Germinal center (tissue), 1 donor: ENCODE measurements at places on chromosomes 5 and 9.

DNA sequence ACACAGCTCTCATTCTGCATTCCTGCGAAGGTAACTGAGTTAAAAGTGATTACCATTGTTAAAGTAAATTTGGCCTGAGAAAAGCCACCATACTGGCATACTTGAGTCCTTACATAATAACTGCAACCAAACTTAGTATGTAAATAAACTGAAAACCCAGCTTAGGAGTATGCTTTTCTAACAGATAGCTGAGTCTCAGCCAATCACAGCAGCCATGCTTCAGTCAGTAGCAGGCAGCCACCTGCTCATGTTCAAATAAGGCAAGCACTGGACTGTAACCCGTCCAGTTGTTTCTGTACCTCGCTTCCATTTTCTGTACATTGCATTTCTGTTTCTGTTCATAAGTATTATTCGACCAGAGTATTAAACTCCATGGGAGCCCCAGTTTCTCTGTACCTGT is 58.6 kb downstream of the GCNT4 start:
- no peak for DNase-seq

DNA sequence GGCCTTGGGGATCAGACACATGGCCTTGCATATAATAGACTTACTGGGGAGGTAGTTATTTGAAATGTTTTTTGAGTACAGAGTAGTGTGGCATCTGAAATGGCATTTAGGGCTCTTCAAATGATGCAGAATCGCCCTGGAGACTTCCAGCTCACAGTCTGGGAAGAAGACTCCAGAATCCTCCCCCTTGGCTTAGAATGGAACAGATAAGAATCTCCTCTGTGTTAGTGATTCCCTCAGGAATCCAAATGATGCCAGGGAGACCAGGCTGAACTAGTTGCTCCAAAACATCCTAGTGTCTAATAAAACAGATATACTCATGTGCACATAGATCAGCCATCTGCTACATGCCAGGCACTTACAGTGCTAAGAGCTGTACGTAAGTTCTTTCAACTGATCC is 38.6 kb upstream of the SMC5 start:
- no peak for DNase-seq

- DNase-seq = no peak
Observed at GRCh38 chr9:127007638-127008037, 93.1 kb downstream of the RALGPS1 start.

GRCh38 chr9:3856592-3856991 is 330.8 kb upstream of the RFX3 start:
- no peak for DNase-seq

DNA sequence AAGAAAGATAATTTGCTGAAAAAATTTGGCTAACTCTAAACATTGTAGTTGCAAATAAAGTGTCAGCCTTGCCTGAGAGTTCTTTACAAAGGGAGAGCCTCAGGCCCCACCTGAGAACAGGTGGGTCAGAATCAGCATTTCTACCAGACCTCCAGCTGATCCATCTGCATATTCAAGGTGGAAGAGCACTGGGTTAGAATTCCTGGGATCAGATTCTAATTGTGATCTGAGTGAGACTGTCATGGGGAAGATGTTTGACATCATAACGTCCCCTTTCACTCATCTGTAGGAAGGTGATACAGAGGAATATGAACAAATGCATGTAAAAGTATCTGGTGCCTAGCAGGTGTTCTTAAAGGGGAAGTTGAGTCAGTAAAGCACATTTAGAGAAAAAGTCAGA is 54.6 kb downstream of the FBXL7 start:
- no peak for DNase-seq

- no peak for DNase-seq
Observed at GRCh38 chr9:36764364-36765076, 191.8 kb downstream of the MELK start.

- no peak for DNase-seq
Observed at GRCh38 chr9:6942406-6942805, 184.6 kb downstream of the KDM4C start.

- no peak for DNase-seq
Observed at GRCh38 chr9:94899464-94900221, 173.1 kb downstream of the AOPEP start.

DNA sequence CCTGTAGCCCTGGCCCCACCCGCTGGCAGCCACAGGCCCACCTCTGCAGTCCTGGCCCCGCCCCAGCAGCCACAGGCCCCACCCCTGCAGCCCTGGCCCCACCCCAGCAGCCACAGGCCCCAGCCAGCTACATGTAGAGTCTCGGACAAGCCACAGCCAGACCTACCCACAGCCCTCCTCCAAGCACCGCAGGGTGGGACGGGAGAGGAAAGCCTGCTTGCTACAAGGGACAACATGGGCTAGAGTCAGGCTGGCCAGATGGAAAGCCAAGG is 49.5 kb upstream of the SARDH start:
- peak; percentile 82 for DNase-seq

DNA sequence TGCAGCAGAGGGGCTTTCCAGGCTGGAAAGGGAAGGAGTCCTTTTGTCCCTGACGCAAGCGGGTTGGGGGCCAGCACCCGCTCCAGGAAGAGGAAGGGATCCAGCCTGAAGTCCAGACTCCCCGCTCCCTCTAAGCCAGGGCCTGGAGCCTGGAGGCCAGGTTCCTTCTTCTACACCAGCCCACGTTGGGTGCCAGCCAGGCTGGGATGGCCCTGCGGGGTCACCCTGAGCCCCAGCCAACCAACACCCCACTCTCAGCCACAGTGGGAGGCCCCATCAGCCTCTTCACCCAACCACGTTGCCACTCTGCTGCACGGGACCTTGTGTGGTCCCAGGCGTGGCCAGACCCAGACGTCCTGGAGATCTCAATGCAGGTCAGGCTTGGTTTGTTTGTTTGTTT is 970 bp upstream of the FUT7 start:
- DNase-seq = no peak

DNA sequence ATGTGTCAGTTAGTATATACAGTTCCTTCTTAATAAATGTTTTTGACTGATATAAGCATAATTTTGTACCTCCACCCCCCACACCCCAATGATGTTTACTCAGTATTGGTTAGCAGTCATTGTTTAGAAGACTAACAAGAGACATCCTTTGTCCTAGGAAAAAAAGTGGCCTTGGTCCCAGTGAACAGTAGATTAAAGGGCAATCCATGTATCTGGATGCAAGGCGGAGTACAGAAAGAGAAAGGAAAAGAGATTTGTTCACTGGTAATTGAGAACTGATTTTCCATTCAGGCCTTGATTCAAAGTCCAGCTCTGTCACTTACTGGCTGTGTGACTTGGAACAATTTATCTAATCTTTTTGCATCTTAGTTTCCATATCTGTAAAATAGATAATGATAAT is 4.6 kb downstream of the RALGPS1 start:
- DNase-seq = no peak

GRCh38 chr5:55558484-55558883 is 23.7 kb upstream of the PLPP1 start:
- DNase-seq = no peak

GRCh38 chr5:7902201-7902600 is 33.3 kb downstream of the MTRR start:
- no peak for DNase-seq

DNA sequence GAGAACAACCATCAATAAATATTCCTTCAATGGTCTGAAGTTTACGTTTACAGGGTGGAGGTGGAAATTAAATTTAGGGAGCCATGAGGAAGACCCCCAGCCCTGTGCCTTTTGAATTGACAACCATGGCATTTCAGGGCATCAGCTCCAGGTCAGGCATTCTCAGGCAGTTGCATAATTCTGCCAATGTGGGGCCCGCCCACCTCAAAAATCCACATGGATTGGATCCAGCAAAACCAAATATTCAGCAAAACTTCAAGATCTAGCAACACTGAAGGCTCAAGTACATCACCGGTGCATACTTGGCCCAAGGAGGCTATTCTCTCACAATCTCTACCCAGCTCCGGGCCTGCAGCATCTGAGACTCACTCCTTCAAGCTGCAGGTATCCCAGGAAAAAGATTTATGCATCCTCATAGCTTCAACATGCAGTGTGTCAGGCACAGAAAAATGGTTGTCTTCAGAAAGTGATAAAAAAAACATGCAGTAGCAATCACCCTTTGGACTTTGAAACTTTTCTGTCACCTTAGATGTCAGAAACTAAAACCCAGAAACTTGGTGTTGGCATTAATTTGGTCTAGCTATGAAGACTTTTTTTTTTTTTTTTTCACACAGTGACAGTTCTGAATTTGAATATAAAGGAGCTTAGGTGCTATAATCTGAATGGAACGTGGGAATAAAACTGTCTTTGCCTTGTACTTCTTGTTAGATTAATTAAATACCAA is 21.4 kb upstream of the ANXA2R start:
- DNase-seq = no peak

DNA sequence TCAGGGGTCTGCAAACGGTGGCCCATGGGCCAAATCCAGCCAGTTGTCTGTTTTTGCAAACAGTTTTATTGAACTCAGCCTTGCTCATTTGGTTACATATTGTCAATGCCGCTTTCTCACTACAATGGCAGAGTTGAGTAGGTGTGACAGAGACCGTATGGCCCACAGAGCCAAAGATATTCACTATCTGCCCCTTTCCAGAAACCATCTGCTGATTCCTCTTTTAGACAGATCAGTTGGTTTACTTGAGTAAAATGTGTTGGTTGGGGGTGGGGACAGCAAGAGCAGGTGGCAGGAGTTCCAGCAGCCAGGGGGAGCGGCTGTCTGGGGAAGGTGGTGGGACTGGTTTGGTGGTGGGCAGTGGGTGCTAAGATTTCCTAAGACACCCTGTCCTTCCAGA is 54.8 kb downstream of the COL27A1 start:
- DNase-seq = no peak

DNA sequence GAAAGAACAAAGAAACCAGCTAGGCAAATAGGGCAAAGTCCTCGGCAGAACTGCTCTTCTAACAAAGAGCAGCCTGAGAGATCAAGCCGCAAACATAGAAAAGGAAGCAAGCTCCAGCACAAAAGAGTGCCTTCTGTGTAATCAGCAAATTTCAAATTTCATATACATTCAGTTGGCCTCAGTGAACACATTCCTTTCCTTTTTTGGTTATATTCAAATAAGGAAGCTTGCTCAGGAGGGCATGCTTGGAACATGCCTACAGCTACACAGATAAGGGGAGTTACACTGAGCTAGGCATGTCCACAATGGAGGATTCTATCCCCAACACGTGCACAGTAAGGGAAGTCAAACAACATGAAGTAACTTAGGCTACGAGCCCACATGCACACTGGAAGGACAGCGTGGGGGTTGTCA is 23.4 kb downstream of the IL33 start:
- no peak for DNase-seq

GRCh38 chr9:105055917-105056316 is 128.0 kb upstream of the ABCA1 start:
- DNase-seq = no peak

GRCh38 chr5:56512313-56512996 is 279.3 kb upstream of the ANKRD55 start:
- no peak for DNase-seq

DNA sequence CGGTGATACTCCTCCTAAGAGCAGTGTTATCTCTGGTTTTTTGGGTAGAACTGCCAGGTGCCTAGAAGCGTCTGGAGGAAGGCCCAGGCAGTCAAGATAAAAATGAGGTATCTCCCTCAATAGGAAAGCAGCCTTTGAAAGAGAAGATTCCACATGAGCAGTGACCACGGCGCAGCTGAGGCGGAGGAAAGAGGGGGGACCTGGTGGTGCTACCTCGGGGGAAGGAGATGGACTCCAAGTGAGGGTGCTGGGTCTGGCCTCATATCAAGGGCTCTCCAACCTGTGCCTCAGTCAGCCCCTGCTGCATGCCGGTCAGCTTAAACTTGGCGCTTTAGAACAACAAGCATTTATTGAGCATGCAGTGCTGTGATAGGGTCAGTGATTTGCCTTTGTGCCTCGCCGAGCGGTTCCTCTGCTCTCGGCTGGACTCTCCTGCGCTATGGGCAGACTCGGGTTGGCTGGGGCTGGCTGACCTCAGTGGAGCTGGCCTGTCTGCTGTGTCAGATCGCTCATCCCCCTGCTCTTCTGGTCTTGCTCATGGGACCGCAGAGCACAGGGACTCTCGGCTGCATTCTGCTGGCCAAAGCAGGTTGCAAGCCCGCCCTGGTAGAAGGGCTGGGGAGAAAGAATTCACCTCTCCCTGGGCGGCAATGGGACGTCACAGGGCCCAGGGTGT is 121.1 kb upstream of the IRX4 start:
- DNase-seq = no peak

- peak; percentile 61 for DNase-seq
Observed at GRCh38 chr5:72818866-72819534, 2.5 kb downstream of the TNPO1 start.

DNA sequence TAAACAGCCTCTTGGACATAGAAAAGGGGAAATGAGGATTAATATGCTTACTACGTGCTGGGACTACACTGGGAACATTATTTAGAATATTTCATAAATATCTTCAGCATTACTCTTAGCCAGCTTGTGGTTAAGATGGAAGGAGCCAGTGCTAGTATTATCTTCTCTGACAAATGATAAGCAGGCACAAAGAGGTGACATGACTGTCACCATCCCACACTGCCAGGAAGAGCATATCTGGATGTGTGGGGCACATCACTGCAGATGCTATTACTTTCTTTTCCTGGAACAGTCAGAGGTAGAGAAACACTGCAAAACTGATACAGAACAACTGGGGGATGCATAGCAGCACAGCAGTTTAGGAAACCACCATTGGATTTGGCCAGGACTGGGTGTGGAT is 281.0 kb upstream of the TNC start:
- no peak for DNase-seq

GRCh38 chr5:177491429-177491945 is 5.9 kb downstream of the PDLIM7 start:
- DNase-seq = peak; percentile 64

GRCh38 chr5:170169996-170170395 is 62.8 kb upstream of the C5orf58 start:
- DNase-seq = no peak

DNA sequence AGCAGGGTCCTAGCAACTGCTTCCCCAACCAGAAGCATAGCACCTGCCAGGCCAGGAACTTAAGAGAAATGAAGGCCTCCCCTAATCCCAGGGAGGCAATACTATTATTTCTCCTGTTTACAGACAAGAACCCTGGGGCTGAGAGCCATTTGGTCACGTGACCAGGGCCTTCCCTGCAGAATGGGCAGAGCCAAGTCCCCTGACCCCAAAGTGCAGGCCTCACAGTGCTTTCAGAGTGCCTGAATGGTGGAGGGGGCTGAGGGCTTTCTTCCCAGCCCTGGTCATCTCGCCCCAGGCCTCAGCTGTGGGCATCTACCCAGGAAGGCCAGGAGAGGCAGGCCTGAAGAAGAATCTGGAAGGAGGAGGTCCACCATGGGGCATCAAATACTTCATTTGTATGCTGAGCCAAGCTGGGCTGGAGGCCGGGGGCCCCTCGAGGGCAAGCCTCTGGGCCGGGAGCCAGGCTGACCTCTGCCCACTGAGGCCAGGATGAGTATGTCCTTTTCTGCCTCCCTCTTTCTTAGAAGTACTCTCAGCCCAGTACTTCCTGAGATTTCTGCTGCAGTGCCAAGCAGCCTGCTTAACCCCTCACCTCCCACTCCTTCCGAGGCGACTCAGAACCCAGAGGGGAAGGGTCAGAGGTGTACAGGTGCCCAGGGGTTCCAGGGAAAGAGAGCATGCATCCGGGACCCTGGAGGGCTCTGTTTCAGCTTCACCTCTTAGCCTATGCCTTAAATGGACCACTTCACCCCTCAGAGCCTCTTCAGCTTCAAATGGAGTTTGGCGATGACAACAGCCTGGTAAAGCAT is 18.9 kb upstream of the DUSP1 start:
- DNase-seq = no peak
